ENCODE measurements at places on chromosomes 3 and 15. TPM values are rescaled to one million over a fixed set of nuclear protein-coding genes. Genes with fewer than 3 reads are reported as not detected.

DNA sequence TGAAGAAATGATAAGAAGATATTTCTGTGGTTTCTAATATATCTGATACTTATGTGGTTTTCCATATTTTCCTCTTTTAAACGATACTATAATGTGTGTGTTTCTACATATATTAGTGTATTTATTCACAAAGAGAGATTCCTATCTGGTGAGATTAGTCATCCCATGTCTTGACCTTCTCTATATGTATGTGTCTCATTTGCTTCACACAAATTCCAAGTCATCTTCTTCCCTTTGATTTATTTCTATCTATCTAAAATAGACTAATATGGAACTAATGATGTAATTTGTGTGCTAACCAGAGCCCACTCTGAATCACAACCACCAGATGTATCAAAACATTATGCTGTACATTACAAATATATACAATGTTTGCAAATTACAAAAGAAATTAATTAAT lies 154.7 kb upstream of the KCNMB2 start:
- DNase-seq: no peak
- no peak overlapping the region for H3K4me3 ChIP-seq
- H3K4me1 ChIP-seq: peaks cover 4% of the 10 kb centered on the region
- no peaks in the 10 kb centered on the region for H3K36me3 ChIP-seq

DNA sequence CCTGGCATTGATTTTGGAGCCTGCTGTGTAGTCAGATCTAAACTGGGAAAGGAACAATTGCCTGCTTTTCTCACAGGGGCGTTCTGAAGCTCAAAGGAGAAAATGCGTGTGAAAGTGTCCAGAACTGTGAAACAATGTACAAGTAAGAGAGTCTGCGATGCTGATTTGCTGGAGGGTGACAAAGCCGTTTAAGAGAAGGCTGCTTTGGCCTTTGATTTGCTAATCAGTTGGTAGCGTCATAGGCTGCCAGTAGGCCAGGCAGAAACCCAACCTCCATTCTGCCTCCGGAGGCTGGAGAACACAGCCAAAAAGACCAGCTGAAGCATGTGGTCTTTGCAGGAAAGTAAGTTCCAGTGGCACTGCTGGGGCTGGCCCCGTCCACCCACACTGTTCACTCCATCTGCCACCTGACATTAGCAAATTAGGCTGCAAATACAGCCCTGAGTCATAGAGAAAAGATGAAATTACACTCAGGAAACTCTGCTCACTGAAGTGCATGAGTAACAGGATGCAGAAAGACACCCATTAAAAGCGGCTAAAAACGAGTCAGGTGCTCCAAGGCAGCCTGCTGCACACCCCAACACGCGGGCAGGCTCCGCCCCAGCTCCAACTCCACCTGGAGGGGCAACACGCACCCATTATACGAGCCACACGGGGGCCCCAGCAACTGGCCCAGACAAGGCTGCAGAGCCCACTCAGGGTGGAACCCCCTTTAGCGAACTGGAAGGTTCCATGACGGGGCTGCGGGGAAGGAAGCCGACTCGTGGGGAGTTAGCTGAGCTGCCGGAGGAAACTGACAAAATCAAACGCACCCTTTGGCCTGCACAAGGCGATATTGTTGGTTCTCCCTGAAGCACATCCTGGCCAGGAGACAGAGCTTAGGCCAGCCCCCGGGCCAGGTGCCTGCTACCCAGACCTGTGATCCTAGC lies 31.6 kb downstream of the ZDHHC19 start:
- H3K36me3 ChIP-seq: no peaks in the 10 kb centered on the region
- H3K27me3 ChIP-seq: peaks cover 1% of the 10 kb centered on the region
- no peak overlapping the region for H3K27ac ChIP-seq
- no peak overlapping the region for H3K4me3 ChIP-seq
- peaks cover 26% of the 10 kb centered on the region for H3K4me1 ChIP-seq

GRCh38 chr15:90389513-90389912 lies 1.5 kb downstream of the IQGAP1 start:
- DNase-seq: no peak
- peaks cover 22% of the 10 kb centered on the region for H3K4me1 ChIP-seq
- H3K27me3 ChIP-seq: no peaks in the 10 kb centered on the region
- H3K27ac ChIP-seq: no peak overlapping the region
- H3K4me3 ChIP-seq: peak overlapping the region; percentile 90
- peaks cover 2% of the 10 kb centered on the region for H3K36me3 ChIP-seq

GRCh38 chr3:139770577-139770976 lies 92.8 kb upstream of the NMNAT3 start:
- H3K4me1 ChIP-seq: no peaks in the 10 kb centered on the region
- H3K36me3 ChIP-seq: no peaks in the 10 kb centered on the region
- DNase-seq: no peak

DNA sequence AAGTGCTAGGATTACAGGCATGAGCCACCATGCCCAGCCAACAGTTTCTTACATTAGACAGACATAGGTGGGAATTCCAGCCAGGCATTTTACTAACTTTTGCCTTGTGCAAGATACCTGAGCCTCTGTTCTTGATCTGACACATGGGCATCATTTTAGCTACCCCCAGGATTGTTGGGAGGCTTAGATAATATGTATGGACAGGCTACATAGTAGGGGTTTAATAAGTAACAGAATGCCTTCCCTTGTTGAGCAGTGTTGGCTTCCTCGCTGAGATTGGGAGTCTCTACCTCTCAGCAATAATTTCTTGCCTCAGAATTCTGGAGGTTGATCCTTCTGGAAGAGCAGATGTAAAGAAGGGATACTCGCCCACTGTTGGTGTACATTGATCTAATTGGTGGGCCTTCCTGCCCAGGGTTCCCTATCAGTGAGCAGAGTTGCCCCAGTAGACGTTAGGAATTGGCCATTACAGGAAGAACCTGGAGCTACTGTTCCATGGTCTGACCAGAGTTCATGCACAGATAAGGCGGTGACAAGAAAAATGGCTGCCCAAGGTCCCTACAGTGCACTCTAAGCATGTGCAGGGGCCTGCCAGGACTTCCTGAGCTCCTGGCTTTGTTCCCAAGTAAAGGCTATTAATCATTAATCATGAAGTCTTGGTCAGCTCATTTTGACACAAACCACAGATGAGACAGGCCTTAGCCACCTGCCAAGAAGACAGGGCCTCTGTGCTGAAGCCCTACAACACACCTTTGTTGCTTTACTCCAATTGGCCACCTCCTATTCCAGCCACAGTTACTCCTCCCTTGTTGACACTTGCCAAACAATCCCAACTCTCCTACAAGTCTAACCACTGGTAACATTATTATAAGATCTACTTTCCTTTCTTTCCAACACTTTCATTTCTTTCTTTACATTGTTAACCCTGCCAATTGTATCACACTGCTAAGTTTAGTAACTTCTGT lies 5.0 kb upstream of the IL17RE start:
- peak; percentile 98 for DNase-seq
- H3K4me3 ChIP-seq: peak overlapping the region; percentile 67
- peak overlapping the region; percentile 100 for H3K27ac ChIP-seq
- peaks cover 79% of the 10 kb centered on the region for H3K4me1 ChIP-seq
- no peaks in the 10 kb centered on the region for H3K27me3 ChIP-seq

GRCh38 chr3:179081885-179082284 lies 10.3 kb upstream of the ZMAT3 start:
- no peak overlapping the region for H3K27ac ChIP-seq
- no peak overlapping the region for H3K4me3 ChIP-seq
- no peak for DNase-seq
- H3K36me3 ChIP-seq: no peaks in the 10 kb centered on the region

DNA sequence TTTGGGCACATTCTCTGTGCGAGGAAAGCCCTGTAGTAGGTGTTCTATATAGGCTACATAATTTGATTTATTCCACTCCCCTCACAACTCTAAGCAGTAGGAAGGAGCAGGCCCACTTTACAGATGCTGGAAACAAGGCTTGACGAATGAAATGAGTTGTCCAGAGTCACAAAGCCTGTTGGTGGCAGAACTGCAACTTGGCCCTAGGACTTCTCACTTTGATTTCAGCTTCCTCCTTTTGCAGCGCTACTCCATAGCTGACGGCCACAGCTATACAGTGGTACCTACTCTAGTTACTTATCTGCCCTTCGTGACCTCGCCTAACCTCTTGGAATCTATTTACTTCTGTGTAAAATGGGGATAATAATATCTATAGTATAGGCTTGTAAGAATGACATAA lies 2.5 kb upstream of the IRAK2 start:
- peak overlapping the region; percentile 50 for H3K4me3 ChIP-seq
- peaks cover 44% of the 10 kb centered on the region for H3K4me1 ChIP-seq
- H3K27ac ChIP-seq: no peak overlapping the region
- no peaks in the 10 kb centered on the region for H3K27me3 ChIP-seq
- DNase-seq: no peak
- no peaks in the 10 kb centered on the region for H3K36me3 ChIP-seq

GRCh38 chr15:67601073-67601472 lies 58.6 kb downstream of the MAP2K5 start:
- H3K27ac ChIP-seq: no peak overlapping the region
- DNase-seq: no peak
- H3K36me3 ChIP-seq: no peaks in the 10 kb centered on the region

- DNase-seq: no peak
- no peak overlapping the region for H3K27ac ChIP-seq
- H3K4me1 ChIP-seq: peaks cover 38% of the 10 kb centered on the region
- H3K36me3 ChIP-seq: no peaks in the 10 kb centered on the region
- no peak overlapping the region for H3K4me3 ChIP-seq
Measured at GRCh38 chr3:195102609-195103467, 168.1 kb downstream of the XXYLT1 start.

DNA sequence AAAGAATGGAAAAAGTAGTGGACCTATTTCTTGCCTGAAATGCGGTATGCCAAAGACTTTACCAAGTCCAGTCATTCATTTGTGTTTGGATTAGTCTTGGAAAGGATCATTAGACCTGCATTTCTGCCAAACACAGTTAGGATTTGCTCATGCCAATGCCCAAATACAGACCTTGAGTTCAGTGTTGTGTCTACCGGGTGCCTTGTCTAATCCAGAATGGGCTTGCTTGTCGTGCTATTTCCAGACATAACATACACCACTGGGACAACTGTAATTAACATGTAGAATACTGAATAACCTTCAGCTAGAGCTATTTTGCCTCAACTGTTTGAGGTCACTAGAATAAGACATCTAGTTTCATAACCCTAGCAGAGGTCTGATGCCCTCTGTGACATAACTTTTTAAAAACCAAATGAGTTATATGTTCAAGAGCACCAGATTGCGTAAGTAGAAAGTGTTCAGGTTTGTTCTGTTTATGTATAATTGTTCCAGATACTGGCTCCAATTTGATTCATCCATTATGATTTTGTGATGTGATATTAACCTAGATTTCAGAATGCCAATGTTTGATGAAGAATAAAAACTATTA lies 145.3 kb upstream of the DPH6 start:
- H3K27me3 ChIP-seq: no peaks in the 10 kb centered on the region
- no peak overlapping the region for H3K27ac ChIP-seq
- H3K4me1 ChIP-seq: peaks cover 6% of the 10 kb centered on the region
- no peak overlapping the region for H3K4me3 ChIP-seq
- no peaks in the 10 kb centered on the region for H3K36me3 ChIP-seq

DNA sequence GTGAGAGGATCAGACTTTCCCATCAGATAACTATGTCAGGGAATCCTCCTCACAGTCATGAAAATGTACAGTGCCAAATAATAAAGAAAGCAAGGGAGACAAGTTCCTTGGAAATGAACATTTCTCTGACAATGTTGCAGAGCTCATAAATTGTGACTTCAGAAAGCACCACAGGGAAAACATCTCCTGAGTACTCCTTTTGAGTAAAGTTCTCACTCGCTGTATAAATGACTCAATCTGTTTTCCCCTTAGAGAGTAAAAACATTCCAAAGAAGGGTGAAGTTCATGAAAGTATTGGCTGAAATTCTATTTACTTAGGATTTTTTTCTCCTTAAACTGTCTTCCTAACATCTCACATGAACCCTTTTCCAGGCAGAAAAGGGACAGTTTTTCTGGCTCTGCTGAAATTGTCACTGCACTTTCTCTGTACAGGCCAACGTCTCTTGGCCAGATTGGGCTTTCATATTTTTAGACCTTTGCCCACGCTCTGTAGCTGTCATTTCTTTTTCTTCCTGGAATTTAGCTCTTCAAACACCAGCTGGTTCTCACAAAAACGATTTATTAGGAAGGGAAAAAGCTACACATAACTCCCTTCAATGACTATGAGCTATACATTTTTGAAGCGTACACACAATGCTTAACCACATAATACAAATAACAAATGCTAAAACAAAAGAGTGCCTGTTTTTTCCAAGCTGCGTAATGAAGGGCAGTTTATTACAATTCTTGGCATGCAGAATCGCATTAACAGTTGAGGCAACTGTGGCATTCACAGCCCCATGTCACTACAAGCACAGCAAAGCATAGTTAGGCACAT lies 216.1 kb downstream of the ATP8B4 start:
- no peak overlapping the region for H3K4me3 ChIP-seq
- H3K27ac ChIP-seq: no peak overlapping the region
- DNase-seq: no peak
- H3K4me1 ChIP-seq: no peaks in the 10 kb centered on the region

GRCh38 chr3:9088441-9089353 lies 125.4 kb upstream of the RAD18 start:
- no peak overlapping the region for H3K4me3 ChIP-seq
- H3K36me3 ChIP-seq: no peaks in the 10 kb centered on the region
- no peak overlapping the region for H3K27ac ChIP-seq
- H3K4me1 ChIP-seq: no peaks in the 10 kb centered on the region
- no peak for DNase-seq

DNA sequence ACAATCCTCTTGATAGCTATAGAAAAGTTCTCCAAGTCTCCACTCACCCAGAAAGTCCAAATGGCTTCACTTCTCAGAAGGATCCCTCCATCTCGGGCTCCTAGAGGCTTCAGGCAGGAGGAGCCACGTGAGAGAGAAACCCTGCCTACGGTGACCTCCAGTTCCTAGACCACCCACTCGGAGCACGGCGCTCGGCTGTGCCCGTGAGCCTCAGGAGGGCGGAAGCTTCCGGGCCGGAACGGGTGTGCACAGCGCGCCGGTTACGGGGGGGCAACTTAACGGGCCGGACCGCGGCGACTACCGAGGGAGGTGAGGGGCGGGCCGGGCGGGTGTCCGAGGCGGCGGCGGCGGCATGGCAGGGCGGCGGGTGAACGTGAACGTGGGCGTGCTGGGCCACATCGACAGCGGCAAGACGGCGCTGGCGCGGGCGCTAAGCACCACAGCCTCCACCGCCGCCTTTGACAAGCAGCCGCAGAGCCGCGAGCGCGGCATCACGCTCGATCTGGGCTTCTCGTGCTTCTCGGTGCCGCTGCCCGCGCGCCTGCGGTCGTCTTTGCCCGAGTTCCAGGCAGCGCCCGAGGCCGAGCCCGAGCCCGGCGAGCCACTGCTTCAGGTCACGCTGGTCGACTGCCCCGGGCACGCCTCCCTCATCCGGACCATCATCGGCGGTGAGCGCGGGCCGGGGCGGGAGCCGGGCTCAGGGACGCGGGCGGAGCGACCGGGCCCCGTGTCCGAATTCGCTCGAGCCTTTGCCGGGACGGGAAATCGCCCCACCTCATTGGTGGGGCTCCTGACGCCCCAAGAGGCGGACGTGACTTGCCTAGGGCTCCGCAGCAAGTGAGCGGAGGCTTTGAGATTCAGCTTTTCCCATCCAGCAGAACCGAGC lies at the start of gene EEFSEC:
Gene EEFSEC (plus strand): TSS at position 326 of the 886 bp plus-strand sequence. CDS start 27 bp downstream, at position 353.
- H3K27ac ChIP-seq: peak within 1 kb of the TSS; percentile 99
- peaks cover 49% of the 10 kb centered on the region for H3K4me1 ChIP-seq
- DNase-seq: peak; percentile 36

The KCNAB1 gene
- total RNA-seq: not detected

The KY gene
- total RNA-seq: not detected

The OR5AC2 gene
- not detected for total RNA-seq

The GOLGA6L7 gene
- total RNA-seq: not detected

The UROC1 gene
- total RNA-seq: 0.74 TPM

The TRPM1 gene
- total RNA-seq: not detected

The TPRG1 gene
- total RNA-seq: not detected

The CCDC39 gene
- not detected for total RNA-seq

The PAQR5 gene
- total RNA-seq: 0.11 TPM

The EPHA3 gene
- total RNA-seq: not detected

The PLA2G4E gene
- total RNA-seq: not detected

The CAMKV gene
- 0.13 TPM for total RNA-seq

The TMC3 gene
- not detected for total RNA-seq

The AGBL1 gene
- not detected for total RNA-seq

The VPS8 gene
- 35.1 TPM for total RNA-seq

The LEKR1 gene
- total RNA-seq: 1.5 TPM

Data from HepG2 (cell line).